ENCODE measurements at places on chromosomes 12 and 14. TPM values are rescaled to one million over a fixed set of nuclear protein-coding genes. Genes with fewer than 3 reads are reported as not detected.

DNA sequence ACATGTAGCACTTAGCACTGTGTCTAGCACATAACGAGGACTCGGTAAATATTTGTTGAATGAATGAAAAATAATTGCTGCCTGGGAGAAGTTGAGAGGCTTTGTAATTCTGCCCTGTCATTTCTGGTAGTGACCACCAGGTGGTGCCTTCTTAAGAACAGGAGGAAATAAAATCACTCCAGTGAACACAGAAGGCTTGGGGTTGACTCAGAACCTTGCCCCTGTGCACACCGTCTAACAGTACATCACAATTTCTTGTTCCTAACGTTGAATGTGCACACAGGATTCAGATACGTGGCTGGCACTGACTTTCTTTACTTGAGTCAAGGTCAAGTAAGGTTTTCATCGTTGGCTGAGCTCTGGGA is 91.8 kb downstream of the RGS6 start:
- H3K4me1 ChIP-seq: peaks cover 7% of the 10 kb centered on the region
- no peaks in the 10 kb centered on the region for H3K36me3 ChIP-seq
- no peak overlapping the region for H3K4me3 ChIP-seq
- H3K27me3 ChIP-seq: no peaks in the 10 kb centered on the region

GRCh38 chr12:51593021-51593420 is 2.0 kb downstream of the SCN8A start:
- peaks cover 7% of the 10 kb centered on the region for H3K27me3 ChIP-seq
- no peak for DNase-seq
- H3K4me3 ChIP-seq: no peak overlapping the region
- H3K27ac ChIP-seq: no peak overlapping the region
- H3K4me1 ChIP-seq: peaks cover 9% of the 10 kb centered on the region
- no peaks in the 10 kb centered on the region for H3K36me3 ChIP-seq

The SOX5 gene
- total RNA-seq: 0.53 TPM

DNA sequence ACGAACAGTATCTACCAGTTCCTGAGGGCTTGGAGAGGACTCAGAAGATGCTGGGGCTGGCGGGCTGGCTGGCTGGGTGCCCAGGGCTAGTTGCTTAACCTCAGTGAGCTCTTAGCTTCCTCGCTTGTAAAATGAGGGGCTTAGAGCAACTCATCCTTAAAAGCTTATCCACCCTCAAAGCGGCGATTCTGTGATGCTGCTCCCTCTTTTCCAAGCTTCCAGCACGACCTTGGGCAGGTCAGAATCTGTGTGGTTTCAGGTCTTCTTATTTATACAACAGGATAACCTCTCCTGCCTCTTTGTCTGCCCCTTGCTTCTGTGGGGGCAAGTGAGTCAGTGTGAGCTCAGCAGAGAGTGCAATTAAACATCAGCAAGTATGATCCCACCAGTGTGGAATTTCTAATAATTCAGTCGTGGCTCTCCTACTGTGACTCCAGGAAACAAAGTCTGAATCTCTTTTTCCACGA is 281.8 kb downstream of the KSR2 start:
- H3K36me3 ChIP-seq: no peaks in the 10 kb centered on the region
- no peaks in the 10 kb centered on the region for H3K27me3 ChIP-seq
- H3K4me3 ChIP-seq: no peak overlapping the region
- peak overlapping the region; percentile 18 for H3K27ac ChIP-seq
- no peak for DNase-seq

DNA sequence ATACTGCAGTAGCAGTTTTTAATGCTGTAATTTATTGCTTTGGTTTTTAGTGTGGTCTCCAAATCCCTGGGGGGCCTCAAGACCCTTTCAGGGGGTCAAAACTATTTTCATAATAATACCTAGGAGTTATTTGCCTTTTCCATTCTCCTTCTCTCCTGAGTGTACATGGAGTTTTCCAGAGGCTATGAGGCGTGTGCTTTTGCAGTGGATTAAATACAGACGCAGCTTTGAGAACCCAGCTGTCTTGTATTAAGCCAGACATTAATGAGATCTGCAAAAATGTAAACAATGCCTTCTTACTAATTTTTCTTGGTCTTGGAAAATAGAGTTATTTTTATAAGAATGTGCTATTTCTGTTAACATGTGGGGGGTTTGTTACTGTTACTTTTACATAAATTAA is 68.6 kb downstream of the SLC25A47 start:
- no peak for DNase-seq
- no peaks in the 10 kb centered on the region for H3K27me3 ChIP-seq
- H3K4me1 ChIP-seq: no peaks in the 10 kb centered on the region
- no peak overlapping the region for H3K4me3 ChIP-seq
- H3K36me3 ChIP-seq: no peaks in the 10 kb centered on the region

GRCh38 chr12:9347328-9348127 is 139.3 kb upstream of the PZP start:
- no peak for DNase-seq
- H3K27me3 ChIP-seq: no peaks in the 10 kb centered on the region
- H3K36me3 ChIP-seq: no peaks in the 10 kb centered on the region
- H3K4me3 ChIP-seq: no peak overlapping the region
- H3K27ac ChIP-seq: no peak overlapping the region
- no peaks in the 10 kb centered on the region for H3K4me1 ChIP-seq

The INHBC gene
- not detected for total RNA-seq

DNA sequence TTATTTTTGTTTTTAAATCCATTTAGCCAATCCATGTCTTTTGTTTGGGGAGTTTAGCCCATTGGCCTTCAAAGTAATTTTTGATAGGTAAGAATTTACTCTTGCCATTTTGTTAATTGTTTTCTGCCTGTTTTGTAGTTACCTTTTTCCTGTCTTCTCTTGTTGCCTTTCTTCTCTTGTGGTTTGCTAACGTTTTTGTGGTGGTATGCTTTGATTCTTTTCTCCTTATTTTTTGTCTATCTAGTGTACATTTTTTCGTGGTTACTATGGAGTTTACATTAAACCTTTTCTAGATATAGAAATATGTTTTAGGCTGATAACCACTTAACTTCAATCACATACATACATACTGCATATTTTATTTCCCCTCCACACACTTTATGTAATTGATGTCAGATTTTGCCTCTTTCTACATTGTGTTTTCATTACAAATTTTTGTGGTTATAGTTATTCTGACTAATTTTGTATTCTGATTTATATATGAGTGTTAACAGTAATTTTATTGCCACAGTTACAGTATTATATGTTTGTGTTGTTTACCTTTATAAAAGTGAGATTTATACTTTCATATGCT is 19.2 kb upstream of the PPP1R12A start:
- H3K4me3 ChIP-seq: no peak overlapping the region
- no peaks in the 10 kb centered on the region for H3K36me3 ChIP-seq
- no peaks in the 10 kb centered on the region for H3K4me1 ChIP-seq
- DNase-seq: no peak

DNA sequence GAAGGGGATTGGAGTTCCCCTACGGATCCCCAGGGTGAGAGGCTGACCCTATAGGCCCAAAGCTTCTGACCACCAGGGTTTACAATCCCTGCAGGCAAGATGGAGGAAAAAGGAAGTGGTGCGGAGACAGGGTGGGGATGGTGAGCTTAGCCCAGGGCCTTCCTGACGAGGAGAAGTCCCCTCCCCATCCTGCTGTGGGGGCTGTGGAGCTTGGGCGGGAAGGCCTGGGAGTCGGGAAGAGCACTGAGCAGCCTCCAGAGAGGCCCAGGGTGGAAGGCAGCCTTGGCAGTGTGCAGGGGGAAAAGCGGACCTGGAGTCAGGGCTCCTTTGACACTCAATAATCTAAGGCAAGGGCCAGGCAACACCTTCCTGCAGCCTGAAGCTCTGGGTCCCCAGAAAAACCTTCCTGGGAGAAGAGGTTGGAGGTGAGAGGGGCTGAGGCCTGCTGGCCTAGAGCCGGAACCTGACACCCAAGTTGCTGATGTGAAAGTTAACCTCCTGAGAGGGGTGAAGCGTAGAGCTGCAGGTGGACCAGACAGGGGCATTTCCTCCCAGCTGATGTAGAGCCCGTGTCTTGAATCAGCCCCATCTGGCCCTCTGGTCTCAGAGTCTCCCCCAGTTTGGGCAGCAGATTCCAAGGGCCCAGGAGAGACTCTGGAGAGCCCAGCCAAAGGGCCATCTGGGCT is 6.0 kb downstream of the HDAC7 start:
- no peaks in the 10 kb centered on the region for H3K36me3 ChIP-seq
- DNase-seq: no peak
- peaks cover 91% of the 10 kb centered on the region for H3K4me1 ChIP-seq
- H3K4me3 ChIP-seq: peak overlapping the region; percentile 47
- peak overlapping the region; percentile 99 for H3K27ac ChIP-seq

DNA sequence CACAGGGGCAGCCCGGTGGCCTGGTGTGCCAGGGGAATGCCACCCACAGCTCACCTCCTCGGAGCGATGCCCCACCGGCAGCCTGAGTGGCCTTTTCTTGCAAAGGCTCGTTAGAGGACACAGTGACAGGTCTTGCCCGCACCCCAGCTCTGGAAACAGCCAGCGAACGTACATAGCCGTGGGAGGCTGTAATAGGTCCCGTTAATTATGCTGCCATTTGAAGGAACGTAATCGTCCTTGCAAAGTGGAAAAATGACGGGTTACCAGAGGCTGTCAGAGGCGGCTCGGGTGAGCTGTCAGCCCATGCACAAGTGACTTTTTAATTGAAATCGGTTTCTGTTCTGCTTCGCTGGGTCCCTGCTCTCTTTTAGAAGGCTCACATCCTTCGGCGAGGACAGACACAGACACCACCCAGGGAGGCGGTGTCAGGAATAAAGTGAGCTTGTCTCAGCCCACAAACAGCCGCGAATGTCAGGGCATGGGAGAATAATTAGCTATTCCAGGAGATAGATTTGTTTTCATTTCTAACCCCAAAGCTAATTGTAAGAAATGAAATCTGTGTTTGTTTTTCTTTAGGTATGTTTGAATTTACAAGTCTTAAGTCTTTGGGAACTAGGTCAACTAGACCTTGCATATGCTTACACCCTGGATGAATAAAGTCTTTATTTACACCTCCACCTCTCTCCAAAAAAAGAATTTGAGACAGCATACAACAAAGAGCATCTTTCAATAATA is 77.2 kb upstream of the RFLNA start:
- H3K4me3 ChIP-seq: no peak overlapping the region
- DNase-seq: no peak
- peaks cover 7% of the 10 kb centered on the region for H3K4me1 ChIP-seq
- H3K27me3 ChIP-seq: peaks cover 55% of the 10 kb centered on the region
- no peaks in the 10 kb centered on the region for H3K36me3 ChIP-seq

DNA sequence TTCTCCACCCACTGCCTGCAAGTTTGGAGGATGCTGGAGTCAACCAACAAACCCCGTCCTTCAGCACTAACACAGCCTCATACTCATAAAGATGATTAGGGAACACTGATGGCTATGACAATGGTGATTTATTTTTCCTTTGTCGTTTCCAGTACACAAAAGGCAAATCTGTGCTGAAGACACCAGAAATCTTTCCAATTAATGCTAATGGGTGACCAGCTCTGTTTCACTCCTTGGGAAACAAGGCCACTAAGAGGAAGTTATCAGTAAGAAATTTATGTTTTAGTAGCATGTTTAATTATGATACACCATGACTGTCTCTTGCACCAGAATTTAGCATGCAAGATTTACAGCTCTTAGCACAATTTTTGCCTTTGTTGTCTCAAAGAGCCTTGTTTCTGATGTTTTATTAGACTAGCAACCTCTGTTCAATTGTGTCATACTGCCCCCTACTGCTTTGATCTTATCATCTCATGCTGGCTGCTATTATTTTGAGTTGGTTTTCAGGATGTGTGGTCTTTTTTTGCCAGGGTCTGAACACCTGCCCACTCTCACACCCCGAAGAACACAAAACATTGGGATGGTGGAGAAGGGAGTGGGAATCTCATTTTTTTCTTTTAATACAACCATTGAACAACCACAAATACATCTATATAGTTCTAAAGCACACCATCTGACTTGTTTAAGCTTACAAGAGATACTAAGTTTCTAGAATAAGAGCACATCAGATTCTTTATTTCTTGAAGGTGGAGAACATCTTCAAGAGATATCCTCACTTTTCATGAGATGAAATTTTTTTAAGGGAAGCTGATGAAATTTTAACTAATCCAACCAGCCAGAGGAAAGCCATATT is 160.9 kb downstream of the SPTSSA start:
- no peaks in the 10 kb centered on the region for H3K36me3 ChIP-seq
- H3K4me3 ChIP-seq: no peak overlapping the region
- peaks cover 16% of the 10 kb centered on the region for H3K4me1 ChIP-seq

GRCh38 chr12:62658910-62659309 is 192.3 kb downstream of the MON2 start:
- no peaks in the 10 kb centered on the region for H3K27me3 ChIP-seq
- H3K36me3 ChIP-seq: no peaks in the 10 kb centered on the region
- no peak overlapping the region for H3K27ac ChIP-seq
- H3K4me3 ChIP-seq: no peak overlapping the region

GRCh38 chr14:66242001-66242400 is 244.2 kb upstream of the CCDC196 start:
- H3K27ac ChIP-seq: no peak overlapping the region
- H3K4me1 ChIP-seq: no peaks in the 10 kb centered on the region
- no peaks in the 10 kb centered on the region for H3K36me3 ChIP-seq
- no peaks in the 10 kb centered on the region for H3K27me3 ChIP-seq

The SELPLG gene
- total RNA-seq: 10.1 TPM

DNA sequence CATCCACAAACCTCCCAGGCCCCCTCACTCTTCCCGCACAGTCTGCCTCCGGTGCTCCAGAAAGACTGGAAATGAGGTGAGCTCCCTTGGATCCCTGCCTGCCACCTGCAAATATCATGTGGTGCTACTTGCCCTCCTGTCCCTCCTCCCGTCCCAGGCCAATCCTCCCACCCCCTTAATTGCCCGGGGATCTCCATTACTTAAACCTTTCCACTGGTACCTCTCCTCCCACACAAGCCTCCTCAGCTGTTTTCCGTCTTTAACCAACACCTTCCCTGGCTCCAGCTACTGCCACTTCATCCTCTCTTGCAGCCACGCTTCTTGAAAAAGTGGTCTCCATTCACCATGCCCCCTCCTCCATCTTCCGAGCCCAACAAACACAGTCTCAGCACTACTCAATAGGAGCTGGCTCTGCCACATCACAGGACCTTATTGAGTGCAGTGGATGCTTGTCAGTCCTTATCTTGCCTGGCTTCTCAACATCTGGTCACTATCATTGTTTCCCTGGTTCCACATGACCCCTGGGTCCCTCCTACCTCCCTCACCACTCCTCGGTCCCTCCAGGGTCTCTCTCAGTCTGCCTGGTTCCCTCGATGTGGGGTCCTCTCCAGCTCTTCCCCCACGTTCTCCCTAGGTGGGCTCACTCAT is 11.5 kb downstream of the FAIM2 start:
- DNase-seq: no peak
- H3K27me3 ChIP-seq: peaks cover 3% of the 10 kb centered on the region
- no peaks in the 10 kb centered on the region for H3K36me3 ChIP-seq
- no peak overlapping the region for H3K4me3 ChIP-seq
- no peak overlapping the region for H3K27ac ChIP-seq
- H3K4me1 ChIP-seq: peaks cover 31% of the 10 kb centered on the region

The SPTB gene
- total RNA-seq: 2.7 TPM

GRCh38 chr14:91654836-91655235 is 77.0 kb downstream of the CATSPERB start:
- no peak for DNase-seq
- H3K27me3 ChIP-seq: no peaks in the 10 kb centered on the region
- no peaks in the 10 kb centered on the region for H3K36me3 ChIP-seq
- H3K4me1 ChIP-seq: no peaks in the 10 kb centered on the region
- H3K4me3 ChIP-seq: no peak overlapping the region

DNA sequence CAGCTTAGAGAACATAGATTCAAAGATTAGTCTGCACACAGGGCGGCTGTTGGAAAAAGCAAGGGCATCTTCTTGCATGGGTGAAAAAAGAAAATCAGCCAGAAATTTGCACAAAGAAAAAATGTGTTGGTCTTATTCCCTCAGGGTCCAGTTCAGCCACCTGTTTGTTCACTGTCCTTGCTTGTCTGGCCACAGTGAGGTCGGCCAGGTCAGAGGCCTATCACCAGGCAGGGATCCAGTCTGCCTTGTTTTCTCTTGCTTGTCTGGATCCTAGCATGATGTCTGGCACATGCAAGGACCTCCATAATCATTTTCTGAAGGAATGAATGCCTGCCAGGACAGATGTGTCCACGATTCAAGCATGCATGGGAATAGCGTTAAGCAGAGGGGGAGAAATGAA is 359.1 kb upstream of the TBX3 start:
- DNase-seq: no peak
- H3K36me3 ChIP-seq: no peaks in the 10 kb centered on the region
- H3K4me1 ChIP-seq: no peaks in the 10 kb centered on the region

All from esophagus squamous epithelium (tissue), 5 donors.